Lung microvascular endothelial cell (primary cell): ENCODE measurements at places on chromosomes 1 and 21.

DNA sequence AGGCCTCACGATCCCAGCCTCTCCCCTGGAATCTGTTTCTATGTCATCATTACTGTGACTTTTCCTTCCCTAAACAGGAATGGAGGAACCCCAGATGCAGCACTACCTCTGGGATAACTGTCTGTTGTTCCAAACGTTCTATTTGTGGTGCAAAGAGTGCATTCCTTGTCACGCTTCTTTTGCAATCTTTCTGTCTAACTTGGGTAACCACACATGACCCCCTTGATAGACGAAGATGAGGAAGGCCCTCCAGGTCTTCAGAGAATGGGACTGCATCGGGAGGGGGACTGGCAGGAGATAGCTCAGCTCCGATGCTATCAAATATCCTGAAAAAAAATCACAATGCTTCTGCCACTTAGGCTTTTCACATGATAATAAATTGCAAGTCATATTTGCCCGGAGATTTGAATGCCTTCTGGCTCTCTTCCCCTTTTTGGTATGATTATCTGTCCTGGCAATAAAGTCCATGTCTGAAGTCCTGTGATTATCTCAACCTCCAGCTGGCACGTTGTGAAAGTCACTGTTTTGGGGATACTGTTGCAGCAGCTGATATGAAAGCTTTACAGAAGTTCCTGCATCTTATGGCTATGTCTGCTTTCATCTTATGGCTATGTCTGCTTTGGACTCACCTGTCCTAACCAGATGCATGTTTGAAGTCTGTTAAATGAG lies 148.7 kb upstream of the LMO4 start:
- DNase-seq, result no peak

DNA sequence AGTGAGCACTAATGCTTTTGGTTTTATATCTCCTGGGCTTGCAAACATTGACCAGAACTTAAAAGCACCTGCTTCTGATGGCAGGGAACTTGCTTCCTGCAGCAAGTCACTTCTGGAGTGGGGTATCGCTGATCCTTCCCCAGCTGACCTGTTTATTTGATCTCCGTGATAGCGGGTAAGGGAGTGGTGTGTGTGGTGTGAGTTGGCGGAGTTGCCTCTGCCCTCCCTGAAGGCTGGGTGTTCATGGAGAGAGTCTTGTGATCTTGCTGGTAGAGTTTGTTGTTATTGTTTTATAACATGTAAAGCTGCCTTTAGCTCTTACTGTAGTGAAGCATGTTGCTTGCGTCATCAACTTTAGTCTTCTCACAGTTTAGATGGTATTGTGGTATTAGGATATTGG lies 3.9 kb downstream of the MFN2 start:
- no peak for DNase-seq

GRCh38 chr1:221775206-221775605 lies 33.3 kb upstream of the DUSP10 start:
- no peak for DNase-seq

DNA sequence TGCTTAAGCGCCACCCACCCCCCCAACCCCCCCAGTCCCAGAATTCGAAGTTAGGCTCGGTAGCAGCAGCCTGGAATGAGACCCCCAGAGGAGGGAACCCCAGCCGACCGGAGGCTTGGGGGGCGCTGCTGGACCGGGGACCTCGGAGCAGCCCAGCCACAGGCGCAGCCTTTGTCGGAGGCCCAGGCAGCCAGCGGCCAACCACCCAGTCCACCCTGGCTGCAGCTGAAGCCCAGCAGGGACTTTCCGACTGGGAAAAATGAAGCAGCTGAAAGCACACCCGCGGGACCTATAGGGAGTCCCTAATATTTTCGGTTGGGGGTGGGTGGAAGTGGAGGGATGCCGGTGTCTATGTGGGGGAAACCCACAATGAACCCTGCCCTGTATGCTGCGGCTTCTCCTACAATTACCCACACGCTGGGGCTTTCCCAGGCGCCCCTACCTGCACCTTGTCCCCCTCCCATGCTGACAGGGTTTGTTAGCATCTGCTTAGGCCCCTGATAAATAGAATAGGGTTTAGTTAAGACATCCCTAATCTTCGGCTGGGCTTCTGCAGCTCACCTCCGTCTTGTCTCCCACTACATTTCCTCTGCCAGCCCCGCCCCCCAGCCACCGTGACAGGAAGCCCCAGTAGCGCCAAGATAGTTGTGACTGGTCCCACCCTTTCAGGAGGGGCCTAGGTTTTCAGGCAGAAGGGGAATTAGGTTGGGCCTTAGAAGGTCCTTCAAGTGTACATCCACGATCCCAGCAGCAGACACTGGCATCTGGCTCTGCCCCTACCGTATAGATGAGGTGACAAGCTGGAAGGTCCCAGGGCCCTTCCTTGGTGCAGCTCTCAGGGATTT lies 838 bp downstream of the CCDC28B start:
- DNase-seq, result peak; percentile 81
